ENCODE measurements at places on chromosomes 12 and 14. TPM values are rescaled to one million over a fixed set of nuclear protein-coding genes. Genes with fewer than 3 reads are reported as not detected.
A peak's percentile ranks its signal among the peaks of the same experiment; 100 is the strongest.

DNA sequence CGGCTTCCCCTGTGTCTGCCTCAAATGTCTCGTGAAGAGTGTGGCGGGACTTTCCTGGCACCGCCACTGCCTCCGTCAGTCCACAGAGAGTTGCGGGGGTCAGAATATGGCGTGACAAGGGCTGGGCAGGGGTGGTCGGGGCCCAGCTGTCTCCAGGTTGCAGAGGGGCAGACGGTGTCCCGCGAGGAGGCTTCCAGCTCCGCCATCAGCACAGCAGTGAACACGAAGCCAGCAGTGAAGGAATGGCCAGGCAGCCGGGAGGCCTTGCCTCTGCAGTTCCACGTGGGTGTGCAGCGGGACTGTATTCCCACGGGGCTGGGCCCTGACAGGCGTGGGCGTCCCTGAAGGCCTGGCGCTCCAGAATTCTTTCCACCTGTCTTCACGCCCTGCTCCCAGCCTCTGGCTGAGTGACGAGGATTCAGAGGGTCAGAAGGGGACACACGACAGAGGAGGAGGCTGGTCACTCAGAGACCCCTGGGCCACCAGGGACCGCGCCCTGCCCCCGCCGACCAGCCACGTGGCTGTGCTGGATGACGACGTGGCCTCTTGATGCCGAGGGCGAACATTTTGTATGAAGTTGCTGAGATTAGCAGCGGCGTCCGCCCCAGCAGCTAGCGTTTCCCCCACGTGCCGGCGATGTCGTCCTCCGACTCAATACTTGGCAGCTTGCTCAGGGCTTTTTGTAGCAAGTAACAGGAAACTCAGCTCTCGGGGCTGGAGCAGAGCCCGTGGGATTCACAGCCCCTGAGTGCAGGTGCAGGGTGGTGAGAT lies 25.0 kb upstream of the GALNT9 start:
- DNase-seq: peak; percentile 55

- DNase-seq: no peak
These were observed 1665.8 kb upstream of the FLRT2 start for GRCh38 chr14:83864106-83864505.

DNA sequence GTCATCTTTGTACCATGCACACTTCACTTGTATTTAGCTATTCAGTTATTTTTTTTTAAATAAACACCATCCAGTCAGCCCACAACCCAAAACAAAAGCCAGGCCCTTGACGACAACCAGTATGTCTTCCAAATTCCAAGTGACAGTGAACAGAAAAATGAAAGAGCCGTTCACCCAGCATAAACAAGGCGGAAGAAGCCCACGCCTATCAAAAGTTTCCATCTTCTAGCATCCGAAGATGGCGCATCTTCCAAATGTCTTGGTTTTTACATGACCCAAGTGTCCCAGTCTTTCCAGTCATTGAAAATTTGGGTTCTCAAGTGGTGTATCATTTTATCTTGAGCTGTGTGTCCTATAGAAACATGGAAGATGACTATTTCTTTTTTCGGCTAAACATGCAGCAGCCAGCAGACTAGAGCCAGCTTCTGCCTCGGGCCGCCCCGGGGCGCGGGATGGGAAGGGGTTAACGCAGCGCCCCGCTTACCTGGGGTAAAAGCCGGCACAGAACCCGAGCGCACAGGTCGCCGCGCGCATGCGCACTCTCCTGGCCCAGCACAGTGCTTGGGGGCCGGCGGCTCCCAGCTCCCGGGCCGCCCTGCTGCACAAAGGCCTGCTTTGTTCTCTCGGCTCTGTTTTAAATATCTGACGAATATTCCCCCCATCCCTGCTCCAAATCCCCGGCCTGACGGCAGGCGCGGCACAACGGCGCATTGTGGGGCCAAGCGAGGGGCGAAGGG lies 164.8 kb downstream of the ZFP36L1 start:
- peak; percentile 88 for DNase-seq

- DNase-seq: no peak
These were observed 4.5 kb upstream of the CDK17 start for GRCh38 chr12:96404696-96405095.

DNA sequence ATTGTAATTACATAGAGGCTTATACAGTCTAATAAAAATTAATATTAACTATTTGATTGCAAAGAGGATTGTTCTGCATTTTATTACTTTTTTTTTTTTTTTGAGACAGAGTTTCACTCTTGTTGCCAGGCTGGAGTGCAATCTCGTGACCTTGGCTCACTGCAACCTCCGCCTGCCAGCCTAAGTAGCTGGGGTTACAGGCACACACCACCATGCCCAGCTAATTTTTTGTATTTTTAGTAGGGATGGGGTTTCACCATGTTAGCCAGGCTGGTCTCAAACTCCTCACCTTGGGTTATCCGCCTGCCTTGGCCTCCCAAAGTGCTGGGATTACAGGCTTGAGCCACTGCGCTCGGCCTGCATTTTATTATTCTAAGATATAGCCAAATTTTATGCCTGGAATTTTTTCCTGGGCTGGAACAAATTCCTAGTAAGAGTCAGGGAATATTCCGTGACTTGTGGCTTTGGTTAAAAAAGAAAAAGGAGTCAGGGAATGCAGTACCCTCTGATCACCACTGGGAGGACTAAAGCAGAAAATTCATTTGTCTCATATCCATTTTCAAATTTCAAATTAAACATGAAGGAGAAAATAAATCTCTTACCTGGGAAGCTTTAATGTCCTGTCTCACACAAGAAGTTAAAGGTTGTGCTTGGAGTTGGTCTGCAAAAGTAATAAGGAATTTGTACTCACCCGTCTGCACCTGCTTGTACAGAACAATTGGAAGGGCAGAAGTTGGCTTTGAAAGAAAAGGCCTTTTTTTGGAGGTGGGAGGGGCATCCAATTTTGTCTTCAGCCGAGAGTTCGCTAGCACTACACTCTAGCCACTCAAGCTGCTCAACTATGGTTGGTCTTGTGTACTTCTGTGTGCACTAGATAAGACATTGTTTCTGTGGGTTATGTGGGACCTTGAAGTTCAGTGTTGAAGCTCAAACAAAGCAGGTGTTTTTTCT lies 8.7 kb downstream of the MARK3 start:
- DNase-seq: no peak

The ACRBP gene
- 3.8 TPM for total RNA-seq

The ETFRF1 gene
- 21.9 TPM for total RNA-seq

Data from upper lobe of right lung (tissue), 1 donor.